NCI-H1092 (cell line): ENCODE measurements at places on chromosomes 7 and 10.

- no peak for DNase-seq
Observed at GRCh38 chr10:36608251-36608650, 517.1 kb upstream of the ANKRD30A start.

- no peak for DNase-seq
Observed at GRCh38 chr7:24898691-24899090, 81.3 kb downstream of the OSBPL3 start.

- no peak for DNase-seq
Observed at GRCh38 chr10:89214566-89215165, 7.5 kb upstream of the CH25H start.

DNA sequence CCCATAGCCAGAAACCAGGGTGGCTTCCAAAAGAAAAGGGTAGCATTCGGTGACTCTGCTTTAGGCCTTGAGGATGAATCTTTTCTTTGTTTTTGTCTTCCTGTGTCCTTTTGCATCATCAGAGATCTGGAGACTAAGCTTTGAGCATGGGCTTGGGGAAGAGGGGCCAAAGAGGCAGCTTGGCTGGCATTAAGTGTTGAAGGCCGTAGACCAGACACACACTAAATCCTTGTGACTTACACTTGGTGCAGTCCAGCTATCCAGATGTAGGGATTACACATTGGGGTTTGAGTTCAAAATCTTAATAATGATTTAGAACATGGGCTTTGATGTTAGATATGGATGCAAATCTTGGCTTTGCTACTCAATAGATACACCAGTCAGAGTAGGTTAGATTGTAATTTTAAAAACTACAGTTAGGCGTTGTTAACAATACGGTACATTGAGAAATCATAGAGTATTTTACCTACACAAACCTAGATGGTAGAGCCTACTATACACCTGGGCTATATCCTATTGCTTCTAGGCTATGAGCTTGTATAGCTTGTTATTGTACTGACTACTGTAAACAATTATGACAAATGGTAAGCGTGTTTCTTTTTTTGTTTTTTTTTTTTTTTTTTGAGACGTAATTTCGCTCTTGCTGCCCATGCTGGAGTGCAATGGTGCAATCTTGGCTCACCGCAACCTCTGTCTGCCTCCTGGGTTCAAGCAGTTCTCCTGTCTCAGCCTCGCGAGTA, 3.5 kb downstream of the SEPTIN7 start:
- DNase-seq: no peak

- no peak for DNase-seq
Observed at GRCh38 chr7:87119581-87119980, 32.7 kb upstream of the DMTF1 start.

- no peak for DNase-seq
Observed at GRCh38 chr10:19133992-19134391, 85.4 kb downstream of the MALRD1 start.

- DNase-seq: no peak
Observed at GRCh38 chr10:118238573-118239235, 103.4 kb downstream of the FAM204A start.

DNA sequence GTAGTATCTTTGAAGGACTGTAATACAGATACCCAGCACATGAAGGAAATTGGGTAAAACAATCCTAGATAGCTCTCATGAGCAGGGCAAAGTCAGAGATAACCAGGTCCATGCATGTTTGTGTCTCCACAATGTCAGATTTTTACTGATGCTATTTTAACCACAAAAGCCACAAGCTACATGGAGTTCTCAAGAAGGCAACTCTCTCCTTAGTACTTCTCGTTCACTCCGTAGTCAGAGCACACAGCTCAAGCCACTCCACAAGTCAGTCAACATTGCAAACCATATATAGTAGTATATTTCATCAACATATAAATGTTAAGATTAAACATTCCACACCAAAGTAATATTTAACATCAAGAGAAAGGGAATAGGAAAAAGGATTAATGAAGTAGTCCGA, 98.0 kb upstream of the PIK3CG start:
- no peak for DNase-seq

GRCh38 chr7:45597286-45597984, 23.3 kb downstream of the ADCY1 start:
- no peak for DNase-seq

DNA sequence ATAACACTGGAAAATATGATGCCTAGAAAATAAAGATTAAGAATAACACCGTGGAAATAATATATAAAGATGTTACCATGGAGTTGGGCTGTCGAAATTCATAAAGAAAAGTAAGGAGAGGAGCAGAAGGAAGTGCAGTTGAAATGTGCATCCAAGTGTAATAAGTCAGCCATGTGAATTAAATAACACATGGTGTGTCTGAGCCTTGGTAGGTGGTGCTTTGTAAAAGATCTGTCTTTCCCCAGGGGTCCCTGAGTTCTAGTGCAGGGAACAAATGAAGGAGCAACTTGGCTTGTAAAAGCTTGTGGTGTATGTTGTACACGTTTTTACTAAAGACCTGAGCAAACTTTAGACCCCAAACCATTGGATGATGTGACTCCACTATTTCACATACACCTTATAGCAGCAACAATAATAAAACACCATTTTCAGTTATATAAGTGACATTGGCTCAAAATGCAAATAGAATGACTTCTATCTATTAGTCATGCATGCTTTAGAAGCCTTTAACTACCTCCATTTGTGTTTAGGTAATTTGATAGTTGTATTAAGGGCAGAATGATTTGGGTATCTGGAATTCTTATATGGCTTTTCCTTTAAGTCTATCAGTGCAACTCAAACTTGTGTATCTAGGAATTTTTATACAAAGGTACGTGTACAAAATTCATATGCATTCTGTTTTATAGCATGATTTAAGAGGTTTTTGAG, 11.3 kb downstream of the STARD3NL start:
- no peak for DNase-seq

DNA sequence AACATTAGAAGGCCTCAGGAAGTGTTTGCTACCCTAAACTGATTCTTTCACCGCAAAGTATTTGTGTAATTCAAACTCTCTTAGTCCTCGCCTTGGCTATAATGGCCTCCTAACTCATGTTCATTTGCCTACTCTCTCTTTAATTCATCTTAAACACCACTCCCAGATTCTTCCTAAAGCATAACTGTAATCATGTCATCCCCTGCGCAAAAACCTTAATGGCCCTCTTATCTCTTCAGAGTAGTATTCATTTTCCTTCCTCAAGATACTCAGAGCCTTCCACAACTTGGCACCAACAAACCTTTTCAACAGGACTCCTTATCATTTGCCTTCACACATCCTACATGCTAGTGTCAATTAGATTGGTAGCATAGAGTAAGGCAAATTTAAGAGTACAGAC, 42.9 kb downstream of the CSTF2T start:
- DNase-seq: no peak

- DNase-seq: no peak
Observed at GRCh38 chr7:77731716-77732115, 35.5 kb downstream of the RSBN1L start.

GRCh38 chr7:105591522-105591921, 10.2 kb upstream of the EFCAB10 start:
- no peak for DNase-seq

DNA sequence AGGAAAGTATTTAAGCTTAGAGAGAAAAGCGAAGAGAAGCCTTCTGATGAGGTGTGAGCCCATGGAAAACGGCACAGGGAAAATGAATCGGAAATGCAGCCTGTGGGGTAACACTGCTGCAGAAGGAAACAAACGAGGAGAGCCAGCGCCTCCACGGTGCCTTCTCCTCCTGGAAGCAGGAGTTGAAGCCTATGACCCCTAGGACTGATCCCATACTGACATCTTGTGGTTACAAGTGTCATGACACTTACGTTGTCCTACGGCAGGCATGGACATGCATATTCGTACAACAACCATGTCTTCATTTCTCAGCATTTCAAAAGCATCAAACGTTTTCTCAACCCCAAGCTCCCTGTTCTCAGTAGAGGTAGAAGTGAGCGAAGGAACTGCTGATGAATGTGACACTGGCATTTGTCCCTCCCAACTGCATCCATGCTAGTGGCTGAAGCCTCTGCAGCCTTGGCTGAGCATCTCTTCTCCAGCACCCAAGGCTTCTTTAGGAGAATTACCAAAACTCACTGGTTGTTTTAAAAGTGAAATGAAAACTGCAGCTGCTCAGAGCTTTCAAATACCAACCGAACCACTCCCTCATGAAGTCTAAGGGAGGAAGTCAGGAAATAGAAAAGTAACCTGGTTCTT, 160.2 kb downstream of the JAZF1 start:
- DNase-seq: peak; percentile 89

DNA sequence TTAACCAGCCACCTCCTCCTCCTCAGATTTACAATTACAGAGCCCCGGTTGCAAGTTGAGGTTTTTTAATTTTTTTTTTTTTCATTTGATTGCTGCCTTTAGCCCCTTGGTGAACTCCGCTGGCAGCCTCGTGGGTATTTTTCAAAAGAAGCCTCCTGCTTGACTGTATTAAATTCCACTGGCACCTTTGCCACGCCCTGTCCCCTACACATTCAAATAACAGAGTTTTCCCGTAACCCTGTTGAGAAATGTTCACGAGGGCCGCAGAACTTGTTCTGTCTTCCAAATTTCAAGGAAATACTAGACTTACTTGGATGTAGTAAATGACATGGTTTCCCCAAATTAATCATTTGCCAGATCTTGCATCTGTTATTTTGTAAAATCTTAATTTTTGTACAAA, 167.0 kb downstream of the ARID5B start:
- DNase-seq: no peak

DNA sequence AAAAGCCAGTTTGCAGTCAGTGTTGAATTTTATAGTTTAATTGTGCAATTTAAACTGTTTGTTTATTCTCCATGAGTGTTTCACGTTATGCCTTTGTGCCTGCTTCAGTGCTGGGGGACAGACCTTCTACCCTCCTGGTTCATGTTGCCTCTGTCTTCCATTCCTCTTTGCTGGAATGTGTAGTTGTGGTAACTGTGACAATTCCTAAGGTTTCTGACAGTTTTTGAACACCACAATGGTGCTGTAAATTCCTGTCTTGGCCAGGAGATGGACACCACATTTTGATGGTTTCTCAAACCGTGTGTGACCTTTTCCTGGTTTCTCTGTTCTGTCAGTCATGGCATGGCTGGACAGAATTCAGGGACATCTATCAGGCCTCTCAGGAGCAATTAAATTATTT, 201.7 kb downstream of the BICC1 start:
- no peak for DNase-seq

GRCh38 chr10:89151857-89152256, 55.3 kb downstream of the CH25H start:
- DNase-seq: no peak

DNA sequence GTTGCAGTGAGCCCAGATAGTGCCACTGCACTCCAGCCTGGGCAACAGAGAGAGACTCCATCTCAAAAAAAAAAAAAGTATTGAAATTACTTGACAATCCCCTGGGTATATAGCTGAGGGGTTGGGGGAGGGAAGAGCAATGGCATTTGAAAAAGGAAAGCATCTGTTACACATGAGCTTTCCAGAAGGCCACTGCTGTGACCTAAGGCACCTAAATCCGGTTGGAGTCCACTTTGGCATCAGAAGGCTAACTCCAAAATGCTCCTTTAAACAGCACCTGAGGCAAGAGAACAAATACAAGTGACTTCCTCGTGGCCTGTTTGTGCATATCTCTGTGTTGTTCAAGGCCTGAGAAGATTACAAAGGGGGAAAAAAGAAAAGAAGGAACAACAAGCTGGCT, 74.8 kb upstream of the PALS2 start:
- no peak for DNase-seq

- no peak for DNase-seq
Observed at GRCh38 chr7:88302486-88302885, 4.2 kb downstream of the STEAP4 start.

GRCh38 chr10:119371704-119372663, 164.6 kb downstream of the GRK5 start:
- DNase-seq: no peak

DNA sequence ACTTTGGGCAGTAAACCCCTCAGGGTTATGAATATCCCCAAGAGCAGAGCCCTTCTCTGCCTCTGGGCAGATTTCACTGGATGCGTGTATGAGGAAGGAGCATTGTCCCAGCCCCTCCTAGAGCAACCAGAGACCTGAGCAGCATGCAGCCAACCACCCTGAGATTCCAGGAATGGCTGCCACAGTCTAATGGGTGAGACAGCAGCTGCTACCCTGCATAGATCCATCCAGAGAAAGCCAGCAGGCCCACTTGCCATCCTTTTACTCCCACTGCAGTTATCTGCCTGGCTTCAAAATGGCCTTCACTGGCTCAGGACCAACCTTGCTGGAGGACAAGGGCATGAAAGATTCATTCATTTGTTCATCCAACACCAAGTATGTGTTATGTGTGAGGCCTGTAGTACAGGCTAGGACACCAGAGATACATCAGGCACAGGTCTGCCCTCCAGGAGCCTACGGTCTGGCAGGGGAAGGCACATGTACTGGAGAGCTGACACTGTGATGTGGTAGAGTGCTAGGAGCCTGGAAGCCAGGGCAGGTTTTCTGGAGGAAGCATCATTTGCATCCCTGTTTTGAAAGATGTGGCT, 26.2 kb upstream of the C10orf105 start:
- no peak for DNase-seq

DNA sequence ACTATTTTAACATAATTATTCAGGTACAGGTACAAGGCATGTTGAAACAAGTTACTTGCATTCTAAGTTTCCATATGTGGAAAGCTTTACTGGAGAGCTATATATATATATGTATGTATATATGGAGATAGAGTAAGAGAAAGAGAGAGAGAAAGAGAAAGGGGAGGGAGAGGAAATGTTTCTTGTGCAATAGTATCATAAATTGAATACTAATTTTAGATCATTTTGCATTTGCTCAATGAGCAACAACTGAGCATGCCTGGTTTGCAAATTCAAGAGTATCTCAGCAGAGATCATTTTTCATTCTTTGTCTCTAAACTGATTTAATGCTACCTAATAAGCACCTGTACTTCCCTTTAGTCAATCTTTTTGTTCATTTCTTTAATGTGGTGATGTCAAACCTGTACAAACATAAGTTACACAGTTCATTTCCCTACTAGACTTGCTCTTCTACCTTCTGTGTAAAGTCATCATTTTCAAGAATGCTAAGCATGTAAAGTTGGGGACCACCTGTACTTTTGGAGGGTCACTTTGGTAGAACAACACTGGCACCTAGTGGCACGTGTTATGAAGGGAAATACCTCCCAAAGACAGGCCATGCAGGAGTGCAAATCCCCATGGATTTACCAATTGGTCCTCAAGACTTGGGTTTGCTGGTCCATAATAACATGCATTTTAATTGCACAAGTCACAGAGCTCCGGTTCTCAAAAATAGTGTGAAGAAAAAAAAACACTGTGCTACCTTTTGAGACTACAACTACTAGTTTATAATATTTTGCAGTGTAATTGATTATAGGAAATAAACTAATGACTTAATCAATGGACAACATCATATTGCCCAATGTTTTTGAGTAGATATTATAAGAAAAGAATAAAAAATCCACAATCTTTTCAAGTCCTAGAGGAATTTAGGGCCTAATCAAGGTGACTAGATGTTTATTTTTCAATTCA, 431.2 kb upstream of the IGFBP3 start:
- DNase-seq: peak; percentile 21

- DNase-seq: no peak
Observed at GRCh38 chr10:61890430-61890829, 11.1 kb upstream of the ARID5B start.
